ENCODE measurements at places on chromosomes 13 and 19. TPM values are rescaled to one million over a fixed set of nuclear protein-coding genes. Genes with fewer than 3 reads are reported as not detected.

GRCh38 chr19:57088133-57088532 lies 31.7 kb upstream of the USP29 start:
- DNase-seq, result no peak

DNA sequence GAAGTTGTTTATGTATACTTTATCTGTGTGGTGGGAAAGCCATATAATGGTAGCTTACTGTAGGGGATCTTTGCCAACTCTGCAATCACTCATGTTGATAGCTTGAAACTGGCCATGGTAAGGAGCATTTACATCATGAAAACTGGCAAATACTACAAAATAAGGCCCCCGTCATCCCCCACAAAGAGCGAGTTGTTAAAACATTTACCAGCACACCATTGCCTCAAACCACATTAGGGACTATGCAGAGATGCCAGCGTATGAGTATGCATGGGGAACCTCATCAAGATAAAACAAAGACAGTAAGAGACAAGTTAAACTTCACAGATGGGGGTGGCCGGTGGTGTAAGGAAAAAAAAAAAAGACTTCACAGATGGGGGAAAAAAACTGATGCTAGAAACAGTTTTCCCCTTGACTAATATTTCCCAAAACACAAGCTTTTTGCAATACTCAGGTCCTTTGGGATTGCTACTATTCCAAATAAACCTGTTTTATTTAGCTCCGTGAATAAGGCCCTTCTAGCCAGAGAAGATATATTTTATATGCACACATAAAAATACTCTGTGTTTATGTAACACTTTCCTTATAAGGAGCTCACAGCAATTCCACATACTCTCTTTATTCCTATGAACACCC lies 70.6 kb upstream of the SERP2 start:
- DNase-seq, result no peak

Gene COL5A3
- 0.35 TPM for polyA plus RNA-seq

Gene ZNF439
- polyA plus RNA-seq, result 3.7 TPM

Gene ZNF486
- 3.4 TPM for polyA plus RNA-seq

Gene ATP4A
- not detected for polyA plus RNA-seq
